ENCODE measurements at places on chromosomes 2 and 18.

GRCh38 chr2:209905691-209906090 lies 96.7 kb upstream of the RPE start:
- DNase-seq: no peak

- DNase-seq: no peak
Measured at GRCh38 chr2:121103960-121104359, 181.0 kb downstream of the TFCP2L1 start.

- DNase-seq: no peak
Measured at GRCh38 chr2:85549826-85550225, 10.9 kb downstream of the MAT2A start.

GRCh38 chr2:42897358-42897757 lies 105.0 kb upstream of the HAAO start:
- DNase-seq: no peak

DNA sequence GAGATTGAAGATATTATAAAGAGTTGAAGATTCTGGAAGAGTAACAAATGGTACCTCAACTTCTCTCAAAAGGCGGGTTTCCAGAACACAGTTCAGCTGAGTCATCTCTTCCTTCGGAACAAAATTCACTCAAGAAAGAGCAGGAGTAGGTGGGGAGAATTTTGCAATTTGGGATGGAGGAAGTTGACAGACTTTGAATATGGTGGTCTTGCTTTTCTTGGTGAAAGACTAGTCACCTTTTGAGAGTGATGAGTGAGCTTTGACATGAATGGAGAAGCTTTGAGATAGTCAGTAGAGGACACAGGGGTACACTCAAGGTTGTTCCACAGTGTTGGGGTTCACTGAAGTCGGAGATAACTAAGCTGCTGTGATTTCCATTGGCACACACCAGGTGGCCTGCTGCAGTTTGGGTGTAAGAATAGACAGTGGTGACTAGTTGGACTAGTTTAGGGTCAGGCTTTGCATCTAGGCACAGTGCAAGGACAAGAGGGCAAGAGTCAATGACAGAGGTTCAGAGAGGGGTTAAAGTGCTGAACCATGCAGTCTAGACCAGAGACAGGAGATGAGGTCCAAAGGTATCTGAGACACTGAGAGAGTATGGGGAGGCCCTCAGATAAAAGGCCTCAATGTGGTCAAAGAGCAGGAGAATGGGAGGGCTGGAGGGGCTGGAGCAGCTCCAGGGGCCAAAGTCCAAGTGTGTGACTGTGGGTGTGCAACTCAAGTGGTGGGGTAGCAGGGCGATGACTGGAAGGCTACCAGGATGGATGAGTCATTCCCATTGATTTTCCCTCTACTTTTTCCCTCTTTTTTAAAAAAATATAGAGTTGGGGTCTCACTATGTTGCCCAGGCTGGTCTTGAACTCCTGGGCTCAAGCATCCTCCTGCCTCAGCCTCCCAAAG lies 7.7 kb downstream of the CCL20 start:
- no peak for DNase-seq

- no peak for DNase-seq
Measured at GRCh38 chr2:106117882-106118684, 76.0 kb downstream of the UXS1 start.

DNA sequence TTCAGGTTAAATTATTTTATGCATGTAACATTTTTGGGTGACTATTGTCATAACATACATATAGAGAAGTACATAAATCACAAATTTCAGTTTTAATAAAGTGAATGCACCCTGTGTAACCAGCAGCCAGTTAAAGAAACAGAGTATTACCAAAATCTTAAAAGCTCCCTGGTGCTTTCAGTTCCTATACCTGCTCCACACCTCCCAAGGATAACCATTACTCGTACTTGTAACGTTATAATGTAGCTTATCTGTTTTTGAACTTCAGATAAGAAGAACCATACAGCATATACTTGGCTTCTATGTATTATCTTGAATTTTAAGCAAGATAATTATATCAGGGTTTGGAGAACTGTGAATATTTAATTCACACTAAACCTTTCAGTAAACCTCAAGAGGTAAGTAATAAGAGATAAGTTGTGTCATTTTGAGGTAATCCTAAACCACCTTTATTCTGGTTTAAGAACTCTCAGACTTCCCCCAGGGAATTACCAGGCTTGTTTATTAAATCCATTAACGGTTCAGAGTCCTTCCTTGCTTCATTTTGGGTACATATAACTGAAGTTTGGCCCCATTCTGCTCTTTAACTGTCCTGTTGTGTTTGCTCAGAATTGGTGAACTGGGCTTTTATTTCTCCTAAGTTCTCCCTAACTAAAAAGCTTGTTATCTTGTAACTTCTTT lies 58.6 kb downstream of the LCLAT1 start:
- no peak for DNase-seq

DNA sequence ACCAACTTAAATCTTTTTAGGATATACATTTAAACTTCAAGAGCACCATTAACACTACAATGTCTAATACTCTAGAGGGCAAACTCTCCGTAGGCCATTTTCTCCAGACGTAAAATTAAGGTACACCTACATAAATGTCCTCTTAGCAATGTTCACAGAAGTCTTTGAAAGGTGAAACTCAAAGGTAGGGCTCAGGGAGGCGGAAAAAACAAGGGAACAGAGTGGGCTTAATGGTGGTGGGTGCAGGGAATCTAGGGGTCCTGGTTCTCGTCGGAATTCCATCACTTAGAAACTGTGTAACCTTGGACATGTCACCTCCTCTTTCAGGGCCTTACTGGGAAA lies 668 bp downstream of the NFU1 start:
- DNase-seq: no peak

- DNase-seq: no peak
Measured at GRCh38 chr18:13120983-13121441, 97.5 kb upstream of the LDLRAD4 start.

- no peak for DNase-seq
Measured at GRCh38 chr2:116094196-116094595, 1651.8 kb downstream of the DPP10 start.

- DNase-seq: no peak
Measured at GRCh38 chr2:131035112-131035825, 58.0 kb downstream of the FAM168B start.

DNA sequence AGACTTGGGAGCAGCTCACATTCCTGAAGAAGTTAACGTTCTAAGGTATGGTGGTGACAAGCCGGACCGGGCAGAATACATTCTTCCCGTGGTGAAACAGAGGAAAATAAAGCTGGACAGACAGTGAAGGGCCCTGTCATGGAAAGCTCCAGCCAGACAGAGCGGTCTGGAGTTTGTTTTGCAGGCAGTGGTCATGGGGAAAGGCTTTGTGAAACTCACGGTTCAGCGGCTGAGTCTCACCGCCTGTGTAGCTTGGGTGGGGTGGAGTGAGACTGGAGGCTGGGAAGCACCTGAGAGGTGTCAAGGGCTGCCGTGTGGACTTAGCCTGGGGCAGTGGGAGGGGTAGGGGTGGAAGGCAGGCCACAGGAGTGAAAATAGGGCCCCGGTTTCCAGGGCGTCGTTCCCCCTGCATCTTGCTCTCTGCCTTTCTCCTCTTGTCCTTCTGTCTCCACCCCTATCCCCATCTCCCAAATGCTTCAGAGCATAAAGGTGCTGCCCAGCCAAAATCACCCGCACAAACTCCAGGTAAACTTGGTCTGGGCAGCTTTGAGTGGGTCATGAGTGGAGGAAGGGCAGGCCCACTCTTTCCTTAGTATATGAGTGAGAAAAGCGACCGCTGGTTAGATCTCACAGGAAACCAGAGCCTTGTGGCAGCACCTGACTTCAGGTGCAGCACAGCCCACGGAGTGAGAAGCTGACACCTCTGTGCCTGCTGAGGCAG lies 11.4 kb upstream of the SLC20A1 start:
- no peak for DNase-seq

DNA sequence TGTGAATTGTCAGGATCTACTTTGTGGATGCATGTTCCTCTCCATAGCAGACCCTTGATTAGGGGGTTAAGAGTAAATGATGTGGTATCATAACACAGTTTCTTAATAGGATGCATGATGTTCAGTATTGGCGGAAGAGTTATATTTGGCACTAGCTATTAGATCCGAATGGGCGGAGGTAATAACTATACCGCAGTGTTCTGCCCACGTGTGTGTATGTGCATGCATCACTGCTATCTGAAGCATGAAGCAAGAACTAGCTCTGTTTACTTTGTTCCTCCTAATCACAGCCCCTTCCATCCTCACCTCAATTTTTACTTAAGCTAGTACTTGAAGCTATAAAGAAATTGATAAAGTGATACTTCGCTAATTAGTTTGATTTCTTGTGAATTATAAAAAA lies 159.6 kb upstream of the NOSTRIN start:
- DNase-seq: no peak

DNA sequence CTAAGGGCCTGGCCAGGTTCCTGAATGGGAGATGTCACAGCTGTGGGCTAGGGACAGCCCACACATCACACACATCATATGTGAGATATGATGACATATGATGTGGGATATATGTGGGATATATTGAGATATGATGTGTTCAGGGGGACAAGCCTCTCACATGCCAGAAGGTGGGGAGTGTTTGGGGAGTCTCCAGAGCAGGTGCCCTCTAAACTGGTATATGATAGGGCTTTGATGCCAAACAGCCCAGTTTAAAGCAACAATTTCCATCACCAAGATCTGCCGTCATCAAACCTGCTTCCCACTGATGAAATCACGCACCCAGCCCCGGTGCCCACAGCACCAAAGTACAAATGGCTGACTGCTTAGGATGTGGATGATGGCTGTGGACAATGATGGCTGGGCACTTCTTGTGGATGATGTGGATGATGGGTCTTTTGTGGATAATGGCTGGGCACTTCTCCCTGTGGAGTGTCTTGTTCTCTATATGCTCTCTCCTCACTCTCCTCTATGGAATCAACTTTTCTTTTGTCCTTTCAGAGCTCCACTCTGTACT lies 50.9 kb downstream of the FBLN7 start:
- DNase-seq: no peak

GRCh38 chr18:61448316-61448715 lies 115.1 kb downstream of the CDH20 start:
- DNase-seq: no peak

All from stimulated activated naive CD8-positive, alpha-beta T cell treated with anti-CD3 and anti-CD28 coated beads, Interleukin-15, amount 100 ng/mL, for 72 hours (primary cell).